Inflammatory macrophage treated with lipopolysaccharide for 1 hour (primary cell): ENCODE measurements at places on chromosomes 13 and 19.

- peak; percentile 1 for DNase-seq
These were observed 583 bp downstream of the ZNF615 start for GRCh38 chr19:52007451-52007805.

DNA sequence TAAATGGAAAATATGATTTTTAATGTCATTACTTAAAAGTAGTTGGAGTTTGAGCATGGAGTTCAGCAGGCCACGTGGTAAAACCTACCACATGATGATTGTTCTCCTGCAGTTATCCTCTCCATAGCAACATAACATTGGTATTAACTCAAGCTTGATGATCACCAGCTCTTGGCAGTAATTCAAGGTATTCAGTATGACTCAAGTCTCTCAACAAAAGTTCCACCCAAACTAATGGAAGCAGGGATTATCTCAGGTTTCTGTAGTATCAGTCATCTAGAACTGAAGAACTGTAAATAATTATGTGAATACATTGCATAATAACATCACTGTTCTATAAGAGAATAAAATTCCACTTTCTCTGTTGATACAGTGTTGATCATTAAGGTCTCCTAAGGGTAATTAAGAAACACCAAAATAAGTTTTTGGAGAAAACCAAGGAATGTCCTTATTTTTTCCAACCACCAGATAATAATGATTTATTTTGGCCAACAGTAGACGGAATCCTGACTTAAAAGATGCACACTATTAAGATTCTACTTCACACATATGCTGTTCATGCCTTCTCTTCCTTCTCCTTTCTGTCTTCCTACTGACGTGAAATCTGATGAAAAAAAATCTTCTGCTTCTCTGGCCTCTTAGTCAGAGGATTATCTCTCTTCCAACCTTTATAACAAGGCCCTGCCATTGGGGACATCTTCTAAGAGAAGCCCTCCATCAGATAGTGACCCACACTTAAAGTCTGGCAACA lies 1092.3 kb downstream of the EFNB2 start:
- DNase-seq, result no peak

DNA sequence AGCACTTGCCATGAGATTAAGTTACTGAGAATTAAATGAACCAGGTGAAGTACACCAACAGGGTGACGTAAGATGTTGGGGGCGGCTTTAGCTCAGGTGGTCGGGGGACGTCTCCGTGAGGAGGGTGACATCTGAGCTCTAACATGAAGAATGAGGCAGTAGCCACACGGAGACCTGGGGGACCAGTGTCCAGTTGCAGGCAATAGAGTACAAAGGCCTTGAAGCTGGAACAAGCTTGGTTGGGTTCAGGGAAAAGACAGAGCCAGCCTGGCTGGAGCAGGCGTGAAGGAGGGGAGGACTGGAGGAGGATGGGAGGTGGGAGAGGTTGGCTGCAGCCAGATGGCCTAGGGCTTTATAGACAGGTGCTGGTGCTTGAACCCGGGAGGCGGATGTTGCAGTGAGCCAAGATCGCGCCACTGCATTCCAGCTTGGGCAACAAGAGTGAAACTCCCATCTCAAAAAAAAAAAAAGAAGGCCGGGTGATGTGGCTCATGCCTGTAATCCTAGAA lies 1.6 kb downstream of the SPINT2 start:
- no peak for DNase-seq

DNA sequence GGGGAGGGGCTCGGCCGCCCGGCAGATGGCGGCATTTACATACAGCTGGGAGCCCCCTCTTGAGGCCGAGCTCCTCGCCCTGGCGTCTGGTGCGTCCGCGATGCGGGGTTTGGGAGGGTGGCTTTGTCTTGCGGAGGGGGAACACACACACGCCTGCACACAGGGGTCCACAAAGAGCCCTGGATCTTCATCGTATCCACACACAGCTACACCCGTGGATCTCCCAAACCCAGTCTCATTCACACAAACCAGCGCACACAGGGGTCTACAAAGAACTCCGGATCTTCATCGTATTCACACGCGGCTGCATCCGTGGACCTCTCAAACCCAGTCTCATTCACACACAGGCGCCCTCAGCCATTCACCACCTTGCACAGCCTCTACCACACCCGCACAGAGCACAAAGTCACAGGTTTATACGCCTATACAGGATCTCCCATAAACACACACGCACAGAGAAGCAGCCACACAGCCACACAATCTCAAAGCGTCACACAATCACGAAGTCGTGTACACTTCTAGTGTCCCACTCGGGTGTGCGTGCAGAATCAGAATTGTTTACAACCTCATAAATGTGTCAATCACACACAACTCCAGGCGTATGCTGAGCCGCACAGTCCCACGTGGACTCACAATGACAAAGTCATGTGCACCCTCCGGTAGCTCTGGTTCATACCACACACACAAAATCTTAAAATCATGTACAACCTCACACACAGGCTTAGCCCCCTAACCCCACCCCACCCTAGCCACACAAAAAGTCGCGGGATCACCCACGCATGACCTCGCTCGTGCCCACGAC lies 550 bp upstream of the DLL3 start:
- no peak for DNase-seq

GRCh38 chr13:28494778-28495537 lies at the start of gene FLT1:
FLT1 (minus strand) TSS chr13:28495128; CDS start chr13:28494843, 285 bp downstream.
- DNase-seq, result peak; percentile 79

DNA sequence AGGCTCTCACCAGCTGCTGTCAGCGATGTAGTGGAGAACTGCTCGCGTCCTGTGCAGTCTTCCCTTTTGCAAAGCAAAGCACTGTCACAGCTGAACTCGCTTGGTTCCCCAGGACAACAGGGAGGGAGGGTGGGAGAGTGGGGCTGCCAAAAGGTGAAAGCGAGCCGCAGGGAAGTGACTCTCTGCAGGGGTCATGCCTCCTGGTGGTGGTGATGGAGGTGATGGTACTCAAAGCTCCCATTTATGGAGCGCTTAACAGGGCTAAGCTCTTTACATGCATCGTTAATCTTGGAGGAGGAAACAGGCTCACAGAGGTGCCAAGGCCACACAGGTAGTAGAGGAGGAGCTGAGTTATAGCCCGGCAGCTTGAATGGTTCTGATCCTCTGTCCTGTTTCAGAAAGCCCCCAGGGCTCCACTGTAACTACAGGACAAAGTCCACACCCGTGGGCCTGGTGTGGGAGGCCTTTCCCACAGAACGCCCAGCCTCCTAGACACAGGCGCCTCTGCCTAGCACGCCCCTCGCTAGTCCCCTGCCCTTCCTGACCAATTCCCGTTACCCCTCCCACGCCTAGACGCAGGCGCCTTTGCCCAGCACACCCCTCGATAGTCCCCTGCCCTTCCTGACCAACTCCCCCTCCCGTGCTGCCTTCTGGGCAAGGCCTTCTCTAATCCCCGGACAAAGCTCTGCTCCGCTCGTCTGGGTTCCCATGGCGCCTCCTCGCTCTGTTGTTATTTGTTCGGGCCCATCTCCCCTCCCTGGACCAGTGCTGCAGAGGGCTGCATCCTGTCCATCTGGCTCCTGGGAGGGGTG lies 10.7 kb downstream of the PPP1R37 start:
- DNase-seq, result no peak

GRCh38 chr19:57351867-57352266 lies 796 bp downstream of the ZNF304 start:
- DNase-seq, result no peak

GRCh38 chr13:55432814-55433213 lies 1707.9 kb upstream of the PRR20A start:
- DNase-seq, result no peak

- no peak for DNase-seq
These were observed 7.1 kb upstream of the WDR18 start for GRCh38 chr19:977058-977464.

DNA sequence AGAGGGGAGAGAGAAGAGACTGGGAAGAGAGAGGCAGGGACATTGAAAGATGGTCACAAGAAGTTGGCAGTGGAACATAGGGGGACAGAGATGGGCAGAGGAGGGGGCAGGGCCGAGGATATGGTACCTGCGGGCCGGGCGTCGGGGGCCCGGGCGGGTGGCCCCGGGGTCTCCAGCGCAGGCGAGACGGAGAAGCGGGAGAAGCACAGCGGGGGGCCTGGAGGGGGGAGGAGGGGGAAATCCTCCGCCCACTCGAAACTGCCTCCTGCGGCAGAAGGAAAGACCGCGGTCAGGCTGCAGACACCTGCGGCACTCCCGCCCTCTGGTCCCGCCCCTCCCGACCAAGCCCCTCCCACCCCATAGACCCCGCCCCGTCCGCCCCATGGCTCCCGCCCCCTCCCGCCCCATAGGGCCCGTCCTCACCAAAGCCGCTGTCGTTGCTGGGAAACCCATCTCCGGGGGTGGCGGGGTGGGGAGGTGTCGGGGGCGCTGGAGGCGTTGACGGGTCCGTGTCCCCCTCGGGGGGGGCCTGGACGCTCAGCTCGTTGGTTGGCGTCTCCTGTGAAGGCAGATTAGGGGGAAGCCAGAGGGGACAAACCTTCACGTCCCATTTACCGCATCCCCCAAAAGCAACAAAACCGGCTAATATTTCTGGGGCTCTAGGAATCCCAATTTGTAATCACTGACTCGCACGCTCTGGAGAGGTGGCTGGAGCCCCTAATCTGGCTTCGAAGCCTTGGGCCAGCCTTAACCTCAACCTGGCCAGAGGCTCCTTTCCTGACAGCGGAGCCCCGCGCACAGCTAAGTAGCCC lies 20.4 kb downstream of the LMTK3 start:
- DNase-seq, result no peak

GRCh38 chr19:3061182-3062161 lies 823 bp downstream of the TLE5 start:
- no peak for DNase-seq

DNA sequence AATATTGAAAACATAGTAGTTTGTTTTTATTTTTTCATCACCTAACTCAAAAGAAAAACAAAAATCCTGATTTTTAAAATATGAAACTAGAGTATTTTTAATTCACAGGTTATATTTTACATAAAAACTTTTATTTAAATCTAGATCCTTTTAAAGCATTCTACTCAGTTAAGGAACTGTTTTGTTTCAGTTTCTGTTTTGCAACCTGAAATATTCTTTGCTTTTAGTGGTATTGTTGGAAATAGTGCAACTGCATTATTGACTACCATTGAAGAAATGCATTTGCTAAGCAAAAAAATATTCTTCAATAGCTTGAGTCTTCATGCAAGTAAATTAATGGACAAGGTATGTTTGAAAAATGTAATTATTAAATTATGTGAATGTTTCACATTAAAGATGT lies 43.8 kb downstream of the COG6 start:
- peak; percentile 2 for DNase-seq

DNA sequence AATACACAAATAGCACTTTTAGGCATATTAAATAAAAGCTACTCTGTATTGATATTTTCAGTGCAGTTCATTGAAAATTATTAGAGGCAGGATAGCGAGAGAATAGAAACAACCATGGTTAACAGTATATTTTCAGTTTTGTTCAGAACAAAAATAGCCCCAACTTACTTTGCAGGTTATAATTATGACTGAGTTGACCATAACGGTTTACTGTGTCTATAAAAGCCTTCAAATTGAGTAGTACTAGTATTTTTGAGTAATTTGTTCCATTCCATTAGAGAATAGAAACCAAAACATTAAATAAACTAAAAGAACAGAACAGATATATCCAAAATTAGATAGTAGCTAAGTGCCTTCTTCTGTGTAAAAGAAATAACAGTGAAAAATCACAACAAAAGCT lies 1108.4 kb upstream of the PCDH20 start:
- DNase-seq, result no peak

DNA sequence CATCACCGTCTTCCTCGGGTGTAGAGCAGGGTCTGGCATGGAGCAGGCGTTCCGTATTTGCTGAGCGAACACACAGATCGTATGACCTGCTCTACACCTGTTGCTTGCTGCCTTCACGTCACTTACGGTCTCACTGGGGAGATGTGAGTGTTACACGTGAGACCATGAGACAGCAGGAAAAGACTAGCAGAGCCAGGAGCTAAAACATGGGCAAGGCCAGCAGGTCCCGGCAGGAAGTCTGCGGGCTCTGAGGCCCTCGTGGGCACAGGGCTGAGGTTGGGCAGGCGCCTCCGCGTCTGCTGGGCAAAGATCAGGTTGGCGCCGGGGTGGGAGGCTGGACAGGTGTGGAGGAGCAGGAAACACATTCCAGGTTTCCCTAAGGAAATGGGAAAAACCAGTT lies 19.7 kb upstream of the GTF3A start:
- DNase-seq, result no peak

DNA sequence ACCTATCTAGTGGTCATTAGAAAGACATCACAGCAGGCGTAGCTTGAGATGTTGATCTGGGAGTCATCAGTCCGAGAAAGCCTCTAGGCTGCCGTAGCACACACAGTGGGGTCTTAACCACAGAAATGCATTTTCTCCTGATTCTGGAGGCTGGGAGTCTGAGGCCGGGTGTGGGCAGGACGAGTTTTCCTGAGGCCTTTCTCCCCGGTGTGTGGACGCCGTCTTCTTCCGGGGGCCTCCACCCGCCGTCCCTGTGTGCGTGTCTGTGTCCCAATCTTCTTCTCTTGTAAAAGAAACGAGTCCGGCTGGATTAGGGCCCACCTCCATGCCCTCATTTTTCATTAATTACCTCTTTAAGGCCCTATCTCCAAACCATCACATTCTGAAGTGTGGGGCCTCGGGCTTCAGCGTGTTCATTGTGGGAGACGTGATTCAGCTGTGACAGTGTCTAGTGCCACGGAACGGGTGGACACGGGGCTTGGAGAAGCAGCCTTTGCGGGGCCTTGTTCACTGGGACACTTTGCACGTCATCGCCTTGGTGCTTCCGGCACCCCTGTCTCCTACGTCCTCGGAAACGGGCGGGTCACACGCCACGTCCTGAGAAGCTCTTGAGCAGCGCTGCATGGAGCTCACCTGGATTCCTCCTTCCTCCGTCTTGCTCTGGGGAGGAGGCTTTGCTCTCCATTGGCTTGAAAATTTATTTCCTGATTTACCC lies 208.9 kb upstream of the SOX1 start:
- no peak for DNase-seq

GRCh38 chr19:55156202-55157063 lies 1.1 kb downstream of the TNNI3 start:
- no peak for DNase-seq

DNA sequence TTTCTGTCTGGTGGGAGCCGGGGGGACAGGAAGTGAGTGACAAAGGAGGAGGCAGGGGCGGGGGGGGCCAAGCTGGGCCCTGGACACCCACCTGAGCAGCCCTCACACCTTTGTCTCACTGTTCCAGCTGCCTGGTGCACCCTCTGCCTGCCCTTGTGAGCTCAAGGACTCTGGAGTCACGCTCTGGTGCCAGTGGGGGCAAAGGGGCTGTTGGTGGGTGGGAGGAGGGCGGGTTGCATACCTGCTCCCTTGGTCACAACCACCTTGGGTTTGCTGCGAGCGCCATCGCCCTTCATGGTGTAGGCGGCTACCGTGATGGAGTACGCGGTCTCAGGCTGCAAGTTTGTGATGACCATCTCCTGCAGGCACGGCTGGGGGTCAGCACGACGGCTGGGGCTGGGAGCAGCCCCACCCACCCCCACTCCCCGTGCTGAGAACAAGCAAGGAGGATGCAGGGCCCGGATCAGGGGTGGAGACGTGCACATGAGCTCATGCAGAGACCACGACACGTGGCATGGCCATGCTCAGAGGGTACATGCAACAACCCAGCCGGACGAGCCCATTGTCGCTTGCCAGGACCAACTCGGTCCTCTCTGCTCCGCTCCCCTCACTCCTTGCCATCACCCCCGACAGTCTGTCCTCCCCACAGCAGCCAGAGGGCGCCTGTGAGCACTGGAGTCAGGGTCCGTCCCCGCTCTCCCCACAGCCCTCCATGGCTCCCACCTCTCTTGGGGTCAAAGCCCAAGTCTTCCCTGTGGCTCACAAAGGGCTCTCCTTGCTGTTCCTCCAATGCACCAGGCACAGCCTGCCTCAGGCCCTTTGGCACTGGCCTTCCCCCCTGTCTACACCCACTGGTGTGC lies 114.9 kb downstream of the PTPRS start:
- no peak for DNase-seq
